ENCODE measurements at places on chromosomes 7 and 10. TPM values are rescaled to one million over a fixed set of nuclear protein-coding genes. Genes with fewer than 3 reads are reported as not detected.

GRCh38 chr7:55992346-55992745 is 28.0 kb downstream of the NIPSNAP2 start:
- no peak overlapping the region for H3K27ac ChIP-seq
- H3K36me3 ChIP-seq: peaks cover 23% of the 10 kb centered on the region
- no peaks in the 10 kb centered on the region for H3K4me1 ChIP-seq
- no peaks in the 10 kb centered on the region for H3K27me3 ChIP-seq

- no peak overlapping the region for H3K4me3 ChIP-seq
- H3K27me3 ChIP-seq: no peaks in the 10 kb centered on the region
- DNase-seq: peak; percentile 95
- H3K27ac ChIP-seq: peak overlapping the region; percentile 99
Observed at GRCh38 chr7:24821045-24821753, 63.9 kb upstream of the GSDME start.

DNA sequence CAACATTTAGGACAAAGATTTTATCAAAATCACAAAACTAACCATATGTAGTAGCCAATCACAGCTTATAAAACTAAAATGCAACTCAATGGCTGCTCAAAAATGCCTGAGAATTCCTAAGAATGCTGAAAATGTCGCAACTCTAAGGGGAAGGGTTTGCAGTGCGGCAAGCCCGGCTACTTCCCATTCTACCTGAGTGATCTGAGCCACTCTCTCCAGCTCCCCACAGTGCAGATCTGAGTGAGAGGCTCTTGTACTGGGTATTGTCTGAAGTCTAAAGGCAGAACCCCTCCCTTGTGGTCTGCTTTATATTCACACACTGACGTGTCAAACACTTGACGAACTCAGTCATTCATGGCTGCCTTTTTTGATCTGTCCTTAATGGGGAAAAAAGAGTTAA is 28.9 kb downstream of the RAB11FIP2 start:
- H3K27ac ChIP-seq: no peak overlapping the region
- DNase-seq: no peak
- H3K4me1 ChIP-seq: no peaks in the 10 kb centered on the region

GRCh38 chr7:155986497-155987160 is 174.4 kb upstream of the SHH start:
- no peaks in the 10 kb centered on the region for H3K27me3 ChIP-seq
- no peak overlapping the region for H3K27ac ChIP-seq
- no peak overlapping the region for H3K4me3 ChIP-seq
- DNase-seq: peak; percentile 32

DNA sequence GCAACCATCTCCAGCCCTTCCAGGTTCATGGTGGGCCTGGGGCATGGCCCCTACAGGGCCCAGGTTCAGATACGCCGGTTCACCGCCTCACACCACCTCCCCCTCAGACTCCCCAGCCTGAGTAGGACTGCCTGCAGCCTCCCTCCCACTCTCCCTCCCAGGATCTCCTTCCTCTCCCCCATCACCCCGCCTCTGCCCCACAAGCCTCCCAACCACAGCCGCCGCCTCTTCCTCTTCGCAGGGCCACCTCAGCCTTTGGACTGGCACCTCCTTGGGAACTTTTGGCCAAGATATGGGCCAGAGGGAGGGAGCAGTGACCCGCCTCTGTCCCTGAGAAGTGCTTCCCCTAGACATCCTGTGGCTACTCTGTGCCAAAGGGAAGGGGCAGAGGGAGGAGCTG is 9.3 kb downstream of the KCNIP2 start:
- H3K27ac ChIP-seq: no peak overlapping the region
- H3K4me1 ChIP-seq: peaks cover 18% of the 10 kb centered on the region
- no peaks in the 10 kb centered on the region for H3K36me3 ChIP-seq
- no peak for DNase-seq

DNA sequence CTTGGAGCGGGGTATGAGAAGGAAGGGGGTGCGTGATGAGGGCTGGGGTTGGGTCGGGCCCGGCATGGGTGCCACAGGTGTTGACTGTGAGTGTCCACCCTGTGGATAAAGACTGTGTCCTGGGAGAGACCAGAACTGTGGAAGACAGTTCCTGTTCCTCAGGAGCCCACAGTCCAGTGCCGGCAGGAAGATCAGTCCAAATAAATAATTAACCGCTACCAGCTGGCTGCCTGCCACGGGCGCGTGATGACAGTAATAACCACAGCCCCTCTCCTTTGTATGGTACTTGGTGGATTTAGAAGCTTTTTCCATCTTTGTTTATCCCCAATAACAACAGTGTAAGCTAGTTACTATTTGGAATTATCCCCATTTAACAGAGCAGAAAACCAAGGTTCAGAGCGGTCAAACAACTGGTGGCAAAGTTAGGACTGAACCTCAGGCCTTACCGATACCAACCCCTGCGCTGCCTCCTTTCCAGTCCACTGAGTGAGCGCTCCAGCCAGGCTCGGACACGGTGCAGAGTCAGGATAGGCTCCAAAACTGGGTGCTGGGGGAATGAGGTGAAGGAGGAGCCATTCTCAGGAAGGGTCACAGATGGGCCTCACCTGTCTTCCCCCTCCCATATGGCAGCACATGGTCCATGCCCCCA is 5.1 kb downstream of the ZMIZ1 start:
- peaks cover 74% of the 10 kb centered on the region for H3K4me1 ChIP-seq
- H3K36me3 ChIP-seq: peaks cover 42% of the 10 kb centered on the region
- H3K27ac ChIP-seq: no peak overlapping the region
- no peaks in the 10 kb centered on the region for H3K27me3 ChIP-seq

- no peak overlapping the region for H3K27ac ChIP-seq
- no peaks in the 10 kb centered on the region for H3K4me1 ChIP-seq
- no peak for DNase-seq
- no peaks in the 10 kb centered on the region for H3K36me3 ChIP-seq
Observed at GRCh38 chr10:51000164-51000563, 74.1 kb upstream of the PRKG1 start.

DNA sequence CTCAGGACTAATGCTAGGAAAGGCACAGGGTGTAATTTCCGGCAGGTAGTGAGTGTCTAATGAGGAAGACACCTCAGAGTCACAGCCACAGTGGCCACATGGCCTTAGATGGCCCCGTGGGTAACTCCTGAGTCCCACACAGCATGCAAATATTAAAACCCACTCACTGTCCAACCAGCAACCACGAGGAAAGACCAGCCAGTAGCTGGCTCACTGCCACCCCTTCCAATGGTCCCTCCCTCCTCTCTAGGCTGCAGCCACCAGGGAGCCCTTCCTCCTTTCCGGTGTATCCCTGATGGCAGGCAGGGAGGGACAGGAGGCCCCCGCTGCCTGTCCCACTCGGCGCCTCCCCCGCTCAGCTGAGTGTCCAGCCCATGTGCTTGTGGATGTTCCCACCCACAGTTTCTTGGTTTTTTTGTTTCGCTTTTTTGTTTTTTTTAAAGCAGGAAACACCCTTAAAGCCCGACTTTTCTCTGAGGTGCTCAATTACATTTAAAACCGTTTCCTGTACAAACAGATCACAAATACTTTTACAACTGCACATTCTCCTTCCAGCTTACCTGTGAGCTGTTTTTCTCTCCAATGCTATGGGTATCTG is 9.2 kb downstream of the BNIP3 start:
- DNase-seq: peak; percentile 31
- peaks cover 7% of the 10 kb centered on the region for H3K4me1 ChIP-seq
- no peak overlapping the region for H3K27ac ChIP-seq
- H3K27me3 ChIP-seq: no peaks in the 10 kb centered on the region

- peak overlapping the region; percentile 71 for H3K4me3 ChIP-seq
- H3K27me3 ChIP-seq: no peaks in the 10 kb centered on the region
- peak overlapping the region; percentile 83 for H3K27ac ChIP-seq
- H3K4me1 ChIP-seq: peaks cover 21% of the 10 kb centered on the region
Observed at GRCh38 chr7:38178695-38179344, 775 bp downstream of the STARD3NL start.

The SOSTDC1 gene
- total RNA-seq: 0.25 TPM

The PDK4 gene
- not detected for total RNA-seq

All from SJSA1 (cell line).